Stimulated activated CD4-positive, alpha-beta T cell treated with anti-CD3 and anti-CD28 coated beads, Interleukin-4, amount 100 ng/mL, for 48 hours (primary cell): ENCODE measurements at places on chromosomes 7 and 10.

DNA sequence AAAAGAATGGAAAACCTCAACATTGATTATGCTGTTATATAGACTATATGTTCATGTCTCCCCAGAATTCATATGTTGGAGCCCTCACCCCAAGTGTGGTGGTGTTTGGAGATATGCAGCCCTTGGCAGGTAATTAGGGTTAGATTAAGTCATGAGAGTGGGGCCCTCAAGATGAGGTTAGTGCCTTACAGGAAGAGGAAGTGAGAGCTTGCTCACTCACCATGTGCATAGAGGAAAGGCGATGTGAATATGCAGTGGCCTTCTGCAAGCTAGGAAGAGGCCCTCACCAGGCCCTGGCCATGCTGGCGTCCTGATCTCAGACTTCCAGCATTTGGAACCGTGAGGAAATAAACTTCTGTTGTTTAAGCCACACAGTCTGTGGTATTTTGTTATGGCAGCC, 14.8 kb downstream of the ZNF33A start:
- DNase-seq = no peak

DNA sequence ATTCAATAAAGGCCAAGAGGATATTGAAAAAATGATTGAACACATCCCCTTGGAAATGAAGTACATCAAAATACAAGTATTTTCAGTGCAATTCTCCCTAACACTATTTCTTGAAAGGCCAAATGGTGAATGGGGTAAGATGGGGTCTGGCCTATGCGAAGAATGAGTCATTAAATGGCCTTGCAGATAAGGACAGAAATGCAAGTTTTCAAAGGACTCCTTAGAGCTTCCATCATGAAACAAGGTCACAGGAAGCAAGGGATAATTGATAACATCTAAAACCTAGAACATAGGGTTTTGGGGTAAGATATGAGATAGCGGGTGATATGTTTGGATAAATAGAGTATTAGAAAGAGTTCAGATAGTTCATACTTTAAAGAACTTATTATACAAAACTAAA, 109.3 kb upstream of the ABCB5 start:
- DNase-seq = no peak

DNA sequence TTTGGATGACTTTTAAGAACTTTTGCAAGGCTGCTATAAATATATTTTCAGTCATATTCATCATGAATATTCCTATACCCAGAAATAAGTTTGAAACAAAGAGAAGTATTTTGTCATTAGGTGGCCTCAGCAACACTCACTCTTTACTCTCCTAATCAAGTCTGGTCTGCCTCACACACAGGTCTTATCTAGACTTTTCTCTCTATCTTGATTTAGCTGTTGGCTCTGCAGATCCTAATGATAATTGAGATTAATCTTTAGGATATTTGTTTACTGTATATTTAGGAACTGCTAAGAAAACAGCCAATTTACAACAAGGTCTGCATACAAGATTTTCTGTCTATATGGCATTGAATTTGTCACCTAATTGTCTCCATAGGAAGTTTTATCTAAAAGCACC, 297.6 kb downstream of the PTEN start:
- DNase-seq = no peak

DNA sequence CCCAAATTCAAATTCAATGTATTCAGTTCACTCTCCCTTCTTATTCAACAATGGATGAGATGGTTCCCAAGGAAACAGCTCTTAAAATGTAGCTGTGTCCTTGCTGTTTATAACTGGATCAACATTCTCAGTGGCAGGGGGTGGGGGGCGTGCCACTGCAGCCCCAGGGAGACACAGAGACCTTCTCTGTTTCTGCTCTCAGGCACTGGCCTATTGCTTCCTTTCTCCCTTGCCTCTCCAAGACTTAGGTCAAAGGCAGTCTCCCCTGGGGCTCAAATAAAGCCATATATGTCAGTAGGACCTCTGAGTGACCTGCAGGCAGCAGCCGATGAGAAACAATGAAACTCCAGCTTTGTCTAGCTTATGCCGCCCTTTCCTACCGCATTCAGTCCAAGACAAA, 20.7 kb downstream of the VSTM4 start:
- no peak for DNase-seq
